ENCODE measurements at places on chromosomes 7 and 10. TPM values are rescaled to one million over a fixed set of nuclear protein-coding genes. Genes with fewer than 3 reads are reported as not detected.

Gene PIK3CG
- 10.6 TPM for total RNA-seq

Gene IDI1
- 39.0 TPM for total RNA-seq

Gene ADCYAP1R1
- 0.48 TPM for total RNA-seq

Gene PDCD4
- 118 TPM for total RNA-seq

Gene SPDYE16
- total RNA-seq = 3.6 TPM

Gene LDB3
- 3.4 TPM for total RNA-seq

Gene DGKB
- 15.4 TPM for total RNA-seq

GRCh38 chr10:30812018-30812851 is 182.7 kb upstream of the LYZL2 start:
- DNase-seq = peak; percentile 94

- DNase-seq = peak; percentile 23
Observed at GRCh38 chr10:69910561-69910960, 108.9 kb downstream of the COL13A1 start.

DNA sequence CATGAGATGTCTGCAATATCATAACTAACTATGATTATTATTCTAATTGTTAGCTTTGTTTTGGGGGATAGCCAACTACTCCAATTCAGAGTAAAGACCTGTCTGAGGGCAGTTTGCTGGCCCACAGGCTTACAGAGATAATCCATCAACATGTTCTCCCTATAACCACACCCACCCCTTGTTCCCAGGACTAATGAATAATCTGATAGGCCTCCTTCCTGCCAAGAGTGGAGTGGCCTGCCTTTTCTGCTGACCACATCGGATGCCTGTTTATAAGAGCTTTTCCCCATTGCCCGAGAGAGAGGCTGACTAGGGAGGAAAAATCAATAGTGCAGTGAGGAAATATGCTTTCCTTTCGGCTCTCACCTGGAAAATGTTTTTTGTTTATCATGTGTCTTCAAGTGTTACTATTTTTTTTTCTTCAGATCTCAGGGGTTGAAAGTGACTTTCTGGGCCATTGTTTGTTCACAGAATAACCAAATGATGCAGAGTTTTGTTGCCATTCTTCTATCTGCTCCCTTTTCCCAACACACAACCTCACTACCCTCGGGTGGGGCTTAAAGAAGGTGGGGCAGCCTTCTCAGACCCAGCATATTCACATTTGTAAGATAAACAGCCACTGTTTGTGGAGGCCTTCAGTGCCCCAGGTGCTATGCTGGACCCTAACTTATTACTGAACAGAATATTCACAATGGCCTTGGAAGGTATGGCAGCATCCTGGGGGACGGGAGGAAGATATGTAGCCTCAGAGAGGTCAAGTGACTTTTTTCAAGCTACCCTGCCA is 38.4 kb downstream of the PLPP4 start:
- no peak for DNase-seq

GRCh38 chr7:84085147-84085546 is 109.4 kb downstream of the SEMA3A start:
- DNase-seq = no peak

GRCh38 chr10:110179220-110179619 is 28.2 kb upstream of the MXI1 start:
- DNase-seq = no peak

DNA sequence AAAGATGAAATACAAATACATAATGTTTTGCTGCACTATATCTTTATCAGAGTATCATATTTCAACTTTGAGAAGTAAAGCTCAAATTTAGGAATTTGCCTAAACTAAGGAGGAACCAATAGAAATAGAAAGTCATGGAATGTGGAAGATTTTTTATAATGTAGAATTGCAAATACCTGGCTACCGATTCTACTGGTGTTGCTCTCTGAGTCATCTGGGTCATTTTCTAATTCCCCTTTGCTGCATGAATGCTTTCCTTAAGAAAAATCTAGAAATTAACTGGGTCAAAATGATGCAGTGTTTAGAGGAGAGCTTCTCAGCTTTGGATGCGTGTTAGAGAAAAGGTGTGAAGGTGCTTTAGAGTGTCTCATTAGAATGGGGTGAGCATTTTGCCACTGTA is 568.9 kb upstream of the ANKRD30A start:
- DNase-seq = no peak

DNA sequence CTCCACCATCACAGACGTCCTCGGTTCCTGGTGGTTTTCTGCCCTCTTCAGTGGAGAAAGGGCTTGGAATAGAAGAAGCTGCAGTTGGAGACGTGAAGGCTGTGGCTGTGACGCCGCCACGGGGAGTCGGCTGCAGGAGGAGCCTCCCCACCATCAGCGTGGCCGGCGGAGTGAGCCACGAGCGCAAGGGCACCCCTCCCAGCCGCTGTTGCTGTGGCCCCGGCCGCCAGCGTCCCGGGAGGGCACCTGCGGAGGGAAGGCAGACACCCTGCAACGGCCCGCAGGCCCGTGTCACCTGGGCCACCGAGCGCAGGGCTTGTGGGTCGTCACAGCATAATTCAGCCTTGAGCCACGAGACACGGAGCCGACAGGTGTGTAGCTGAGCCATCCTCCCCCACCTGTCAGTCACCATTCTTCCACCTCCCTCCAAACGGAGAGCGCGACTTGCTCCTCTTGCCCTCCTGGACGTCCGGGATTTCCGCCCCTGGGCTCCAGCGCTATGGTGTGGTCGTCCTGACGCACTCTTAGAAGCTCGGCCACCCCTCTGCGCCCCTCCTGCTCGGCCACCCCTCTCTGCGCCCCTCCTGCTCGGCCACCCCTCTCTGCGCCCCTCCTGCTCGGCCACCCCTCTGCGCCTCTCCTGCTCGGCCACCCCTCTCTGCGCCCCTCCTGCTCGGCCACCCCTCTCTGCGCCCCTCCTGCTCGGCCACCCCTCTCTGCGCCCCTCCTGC is 102.7 kb downstream of the PTPRN2 start:
- no peak for DNase-seq

GRCh38 chr7:82289152-82289535 is 154.4 kb downstream of the CACNA2D1 start:
- no peak for DNase-seq

DNA sequence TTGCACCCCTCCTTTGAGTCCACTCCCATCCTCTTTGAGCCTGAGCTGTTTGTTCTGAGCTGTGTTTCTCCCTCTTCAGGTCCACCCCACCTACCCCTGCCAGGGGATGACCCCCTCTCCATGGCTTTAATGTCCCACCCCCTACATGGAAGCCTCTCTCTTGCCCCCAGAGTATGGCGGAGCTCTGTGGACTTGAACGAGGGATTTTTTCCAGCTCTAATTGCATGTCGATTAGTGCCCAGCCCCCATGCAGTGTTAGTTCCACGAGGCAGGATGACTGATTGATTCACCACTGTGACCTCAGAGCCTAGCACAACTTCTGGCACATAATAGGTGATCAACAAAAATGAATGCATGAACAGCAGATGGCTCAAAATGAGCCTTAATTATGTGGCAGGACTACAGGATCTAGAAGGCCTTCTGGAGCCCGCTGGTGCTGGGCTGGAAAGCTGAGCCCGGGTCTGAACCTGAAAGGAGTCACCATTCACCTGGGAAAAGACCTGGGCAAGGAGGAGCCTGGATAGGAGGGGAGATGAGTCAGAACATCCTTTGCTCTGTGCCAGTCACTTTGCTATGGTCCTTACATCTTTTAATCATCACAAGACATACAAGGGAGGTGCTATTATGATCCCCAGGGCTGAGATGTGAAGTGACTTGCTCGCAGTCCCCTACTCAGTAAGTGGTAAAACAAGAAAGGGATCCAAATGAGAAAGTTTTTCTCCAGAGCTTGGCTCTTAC is 17.1 kb upstream of the SLC18A2 start:
- DNase-seq = no peak

GRCh38 chr7:110604885-110605284 is 486.0 kb upstream of the LRRN3 start:
- DNase-seq = no peak

- DNase-seq = peak; percentile 65
Observed at GRCh38 chr7:33716581-33717477, 188.5 kb upstream of the BMPER start.

DNA sequence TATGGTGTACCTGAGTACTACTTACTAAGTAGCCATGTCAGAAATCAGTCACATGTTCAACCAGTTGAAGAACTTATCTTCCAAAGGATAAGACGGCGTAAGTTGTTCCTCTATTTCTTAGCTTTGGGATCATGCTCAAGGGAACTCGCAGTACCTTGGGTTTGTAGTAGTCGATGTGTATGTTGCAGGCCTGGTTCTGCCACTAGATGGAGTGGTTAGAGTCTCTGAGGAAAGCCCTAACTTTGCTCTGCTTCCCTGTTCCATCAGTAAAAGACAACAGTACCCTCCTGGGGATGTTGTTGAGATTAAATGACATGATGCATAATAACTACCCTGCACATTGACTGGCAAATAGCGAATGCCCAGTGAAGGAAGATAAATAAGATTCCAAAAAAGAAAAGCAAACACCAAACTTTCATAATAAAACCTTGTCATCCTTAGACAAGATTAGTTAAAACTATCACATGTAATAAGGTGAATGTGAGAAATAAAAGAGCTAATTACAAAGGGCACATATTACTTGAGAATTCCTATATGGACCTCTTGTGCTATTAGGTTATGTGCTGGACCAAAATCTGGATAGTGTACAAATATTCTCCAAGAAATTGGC is 165.9 kb downstream of the ABCA13 start:
- peak; percentile 19 for DNase-seq

DNA sequence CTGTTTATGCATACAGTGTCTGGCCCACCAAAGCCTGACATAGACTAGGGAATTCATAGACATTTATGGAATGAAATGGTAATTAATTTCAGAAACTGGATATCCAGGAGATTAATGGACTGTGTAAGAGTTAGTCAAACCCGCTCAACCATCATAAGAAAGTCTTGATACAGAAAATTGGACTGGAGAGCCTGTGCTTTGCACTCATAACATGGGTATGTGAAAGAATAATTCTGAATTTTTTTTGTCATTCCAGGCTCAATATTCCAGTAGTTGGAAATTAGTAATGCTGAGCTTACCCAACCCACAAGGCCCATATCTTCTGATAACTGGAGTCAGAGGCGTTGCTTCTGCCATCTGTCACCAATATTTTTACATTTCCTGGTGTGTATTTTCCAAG is 799.7 kb upstream of the IGFBP3 start:
- DNase-seq = no peak

DNA sequence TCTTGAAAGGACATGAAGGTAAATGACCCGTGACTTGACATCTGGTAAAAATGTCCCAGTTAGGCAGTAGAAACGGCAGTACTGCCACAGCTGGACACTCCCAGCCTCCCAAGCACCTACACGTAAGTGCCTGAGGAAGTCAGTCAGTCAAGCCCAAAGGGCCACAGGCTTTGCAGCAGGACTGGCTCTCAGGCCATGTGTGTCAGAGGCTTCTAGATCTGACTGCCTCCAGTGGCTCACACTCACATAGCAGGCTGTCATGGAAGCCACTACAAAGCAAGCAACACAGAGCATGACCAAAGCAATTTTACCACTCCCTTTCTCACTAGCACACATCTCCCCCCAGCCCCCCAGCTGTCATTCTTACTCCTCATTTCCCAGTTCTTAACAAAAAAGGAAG is 17.8 kb upstream of the CCNJ start:
- no peak for DNase-seq

GRCh38 chr7:55400191-55400590 is 35.1 kb downstream of the LANCL2 start:
- DNase-seq = no peak

DNA sequence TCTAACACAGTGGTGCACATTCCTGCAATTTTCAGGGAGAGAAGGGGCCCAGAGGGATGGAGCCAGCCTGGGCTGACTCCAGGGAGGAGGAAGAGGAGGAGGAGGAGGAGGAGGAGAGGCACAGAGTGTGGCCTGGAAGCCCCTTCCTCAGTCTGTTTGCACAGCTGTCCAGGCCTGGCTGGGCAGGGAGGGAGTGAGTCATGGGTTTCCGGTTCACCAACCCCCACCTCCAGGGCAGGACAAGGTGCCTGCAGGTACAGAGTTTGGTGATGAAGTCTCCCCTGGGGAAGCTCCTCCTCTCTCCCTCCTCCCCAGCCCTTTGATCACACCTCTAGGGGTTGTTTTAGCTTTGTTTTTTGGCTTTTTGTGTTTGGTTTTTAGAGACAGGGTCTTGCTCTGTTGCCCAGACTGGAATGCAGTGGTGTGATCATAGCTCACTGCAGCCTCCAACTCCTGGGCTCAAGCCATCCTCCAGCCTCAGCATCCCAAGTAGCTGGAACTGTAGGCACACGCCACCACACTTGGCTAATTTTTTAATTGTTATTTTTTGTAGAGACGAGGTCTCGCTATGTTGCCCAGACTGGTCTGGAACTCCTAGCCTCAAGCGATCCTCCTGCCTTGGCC is 77.5 kb upstream of the CUX1 start:
- no peak for DNase-seq

DNA sequence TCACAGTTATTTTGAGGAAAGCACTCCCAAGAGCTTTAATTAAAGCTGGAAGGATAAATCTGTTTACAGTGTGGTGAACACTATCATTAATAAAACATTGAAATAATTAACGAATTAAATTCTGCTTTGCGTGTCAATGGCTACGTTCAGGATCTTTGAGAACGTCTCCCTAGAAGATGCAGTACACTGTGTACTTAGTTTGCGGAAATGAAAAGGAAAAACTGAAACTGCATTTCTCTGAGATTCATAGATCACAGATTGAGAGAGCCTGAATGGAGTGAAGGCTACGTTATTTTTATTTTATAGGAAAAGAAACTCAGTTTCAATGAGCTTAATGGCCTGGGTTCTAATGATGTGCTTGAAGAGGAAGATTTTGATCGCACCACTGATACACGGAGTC is 85.3 kb downstream of the NRP1 start:
- no peak for DNase-seq

- no peak for DNase-seq
Observed at GRCh38 chr7:112361154-112361553, 89.1 kb upstream of the IFRD1 start.

GRCh38 chr10:108169846-108170245 is 1005.3 kb upstream of the SORCS1 start:
- no peak for DNase-seq

DNA sequence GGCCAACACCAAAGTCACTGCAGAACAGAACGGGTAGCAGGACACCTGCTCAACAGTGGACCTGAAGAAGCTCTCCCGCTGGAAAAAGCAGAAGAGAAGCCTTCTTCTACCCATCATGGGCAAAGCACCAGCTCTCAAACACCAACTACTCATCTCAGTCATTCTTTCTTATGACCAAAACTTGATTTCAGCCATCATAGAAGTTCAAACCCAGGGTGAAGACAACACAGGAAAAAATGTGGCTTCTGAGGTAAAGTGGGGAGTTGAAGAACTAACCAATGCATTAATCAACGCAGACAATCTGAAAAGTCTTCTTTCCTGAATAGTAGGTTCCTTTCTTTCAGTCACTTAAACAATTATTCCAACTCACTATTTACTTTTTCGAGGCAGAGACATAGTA is 83.3 kb downstream of the ELMO1 start:
- DNase-seq = no peak

GRCh38 chr10:5981529-5981928 is 4.2 kb upstream of the IL15RA start:
- DNase-seq = no peak
